ENCODE measurements at places on chromosomes 4 and X. TPM values are rescaled to one million over a fixed set of nuclear protein-coding genes. Genes with fewer than 3 reads are reported as not detected.

Gene EGFL6
- not detected for polyA plus RNA-seq

GRCh38 chr4:93809773-93810172 lies 18.8 kb upstream of the ATOH1 start:
- DNase-seq = no peak
- no peaks in the 10 kb centered on the region for H3K27me3 ChIP-seq
- no peaks in the 10 kb centered on the region for H3K36me3 ChIP-seq
- H3K27ac ChIP-seq = no peak overlapping the region
- no peaks in the 10 kb centered on the region for H3K4me1 ChIP-seq

- no peak overlapping the region for H3K4me3 ChIP-seq
- H3K36me3 ChIP-seq = peaks cover 3% of the 10 kb centered on the region
- H3K27me3 ChIP-seq = no peaks in the 10 kb centered on the region
- no peak overlapping the region for H3K27ac ChIP-seq
- H3K4me1 ChIP-seq = no peaks in the 10 kb centered on the region
These were observed 49.2 kb downstream of the MOSPD2 start for GRCh38 chrX:14922437-14922836.

GRCh38 chr4:36274158-36274557 lies 7.3 kb upstream of the DTHD1 start:
- peaks cover 8% of the 10 kb centered on the region for H3K4me1 ChIP-seq
- no peak overlapping the region for H3K27ac ChIP-seq
- no peak overlapping the region for H3K4me3 ChIP-seq

- no peak for DNase-seq
- H3K27me3 ChIP-seq = no peaks in the 10 kb centered on the region
- H3K4me3 ChIP-seq = no peak overlapping the region
- H3K27ac ChIP-seq = no peak overlapping the region
- no peaks in the 10 kb centered on the region for H3K36me3 ChIP-seq
- no peaks in the 10 kb centered on the region for H3K4me1 ChIP-seq
These were observed 761.8 kb downstream of the TRAM1L1 start for GRCh38 chr4:116323606-116324005.

DNA sequence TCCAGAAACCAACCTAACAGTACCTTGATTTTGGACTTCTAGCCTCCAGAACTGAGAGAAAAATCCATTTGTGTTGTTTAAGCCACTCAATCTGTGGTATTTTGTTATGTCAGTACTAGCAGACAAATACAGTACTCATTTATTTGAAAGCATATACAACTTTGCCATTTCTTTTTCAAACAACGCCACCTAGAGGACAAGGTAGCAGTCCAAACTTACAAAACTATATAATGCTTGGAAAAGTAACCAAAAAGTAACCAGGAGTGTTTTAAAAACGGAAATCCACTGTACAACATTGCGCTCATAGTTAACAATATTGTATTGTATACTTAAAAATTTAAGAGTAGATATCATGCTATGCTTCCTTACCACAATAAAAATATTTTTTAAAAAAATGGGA lies 37.0 kb upstream of the FGF13 start:
- no peaks in the 10 kb centered on the region for H3K4me1 ChIP-seq
- no peak overlapping the region for H3K27ac ChIP-seq
- no peak for DNase-seq
- H3K27me3 ChIP-seq = no peaks in the 10 kb centered on the region
- no peak overlapping the region for H3K4me3 ChIP-seq

Data from naive thymus-derived CD8-positive, alpha-beta T cell (primary cell).